ENCODE measurements at places on chromosomes 5 and 9. TPM values are rescaled to one million over a fixed set of nuclear protein-coding genes. Genes with fewer than 3 reads are reported as not detected.

DNA sequence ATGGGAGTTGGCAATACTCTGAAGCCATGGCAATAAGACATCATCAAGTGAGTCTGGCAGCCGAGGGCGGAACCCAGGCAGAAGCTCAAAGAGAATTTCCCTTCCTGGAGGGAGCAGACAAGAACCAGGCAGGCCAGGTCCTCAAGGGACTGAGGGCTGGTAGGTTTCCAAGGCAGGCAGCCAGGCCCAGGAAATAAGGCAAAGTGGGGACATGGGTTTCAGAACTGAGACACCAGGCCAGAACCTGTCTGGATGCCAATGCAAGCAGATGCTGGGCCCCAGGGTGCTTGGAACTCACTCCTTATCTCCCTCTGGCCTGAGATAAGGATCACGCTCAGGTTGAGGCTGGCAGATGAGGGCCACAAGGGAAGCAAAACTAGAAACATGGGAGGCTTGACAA is 8.9 kb downstream of the TSSK1B start:
- DNase-seq: no peak

- DNase-seq: no peak
These were observed 20.1 kb upstream of the ERBIN start for GRCh38 chr5:65906256-65906655.

- no peak for DNase-seq
These were observed 55.1 kb downstream of the LOX start for GRCh38 chr5:122022966-122023365.

- no peak for DNase-seq
These were observed 1247.9 kb upstream of the ACO1 start for GRCh38 chr9:31136524-31136923.

- peak; percentile 90 for DNase-seq
These were observed 89.3 kb downstream of the FEM1C start for GRCh38 chr5:115455301-115455707.

DNA sequence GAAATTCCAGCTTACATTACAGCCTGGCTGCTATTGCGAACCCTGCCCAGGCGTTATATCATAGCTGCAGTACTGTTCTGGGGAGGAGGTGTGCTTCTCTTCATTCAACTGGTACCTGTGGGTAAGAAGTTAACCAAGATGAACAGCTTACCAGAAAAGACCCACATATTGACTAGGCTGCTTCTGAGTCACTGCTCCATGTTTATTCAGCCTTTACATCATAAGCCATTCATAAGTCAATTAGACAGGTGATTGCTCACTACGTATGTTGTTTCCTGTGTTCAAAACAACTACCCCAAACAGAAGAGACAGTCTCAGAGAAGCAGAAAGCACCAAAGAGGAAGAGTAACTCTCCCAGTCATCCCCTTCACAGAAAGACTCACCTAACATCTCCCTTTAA is 34.7 kb upstream of the SLC22A5 start:
- peak; percentile 38 for DNase-seq

- DNase-seq: no peak
These were observed 13.0 kb downstream of the NEK6 start for GRCh38 chr9:124270504-124271335.

- DNase-seq: no peak
These were observed 87.9 kb upstream of the FSD1L start for GRCh38 chr9:105359892-105360291.

GRCh38 chr5:136766456-136766855 is 401.1 kb upstream of the TRPC7 start:
- DNase-seq: no peak

GRCh38 chr5:95059636-95060035 is 225.3 kb downstream of the MCTP1 start:
- DNase-seq: no peak

Gene C7
- total RNA-seq: under 0.01 TPM

Gene CCL19
- total RNA-seq: not detected

Gene SLC22A4
- 4.7 TPM for total RNA-seq

Gene LCN15
- 0.05 TPM for total RNA-seq

Gene ELOVL7
- total RNA-seq: 0.09 TPM

Gene KCNIP1
- total RNA-seq: 20.8 TPM

Gene SLC45A2
- total RNA-seq: 0.09 TPM

Gene MOB3B
- 0.85 TPM for total RNA-seq

Measured in dermis blood vessel endothelial cell (primary cell).